Spinal cord (tissue), 10 donors: ENCODE measurements at places on chromosomes 1 and 21. TPM values are rescaled to one million over a fixed set of nuclear protein-coding genes. Genes with fewer than 3 reads are reported as not detected.

The CERS2 gene
- polyA plus RNA-seq: 163 TPM

The DNM3 gene
- polyA plus RNA-seq: 38.6 TPM

The DUSP10 gene
- 4.1 TPM for polyA plus RNA-seq

The KIF14 gene
- 2.7 TPM for polyA plus RNA-seq

The C1orf174 gene
- 23.7 TPM for polyA plus RNA-seq

The RIT1 gene
- polyA plus RNA-seq: 34.0 TPM

The INSRR gene
- polyA plus RNA-seq: 0.70 TPM

GRCh38 chr1:91311672-91312071 lies 93.0 kb downstream of the HFM1 start:
- no peak for DNase-seq
- H3K27me3 ChIP-seq: no peaks in the 10 kb centered on the region
- no peak overlapping the region for H3K27ac ChIP-seq
- H3K4me3 ChIP-seq: no peak overlapping the region
- H3K36me3 ChIP-seq: peaks cover 5% of the 10 kb centered on the region

GRCh38 chr1:219927298-219927955 lies 930 bp downstream of the SLC30A10 start:
- H3K27me3 ChIP-seq: no peaks in the 10 kb centered on the region
- peak overlapping the region; percentile 56 for H3K4me3 ChIP-seq
- peaks cover 14% of the 10 kb centered on the region for H3K4me1 ChIP-seq
- no peak for DNase-seq
- no peak overlapping the region for H3K27ac ChIP-seq

DNA sequence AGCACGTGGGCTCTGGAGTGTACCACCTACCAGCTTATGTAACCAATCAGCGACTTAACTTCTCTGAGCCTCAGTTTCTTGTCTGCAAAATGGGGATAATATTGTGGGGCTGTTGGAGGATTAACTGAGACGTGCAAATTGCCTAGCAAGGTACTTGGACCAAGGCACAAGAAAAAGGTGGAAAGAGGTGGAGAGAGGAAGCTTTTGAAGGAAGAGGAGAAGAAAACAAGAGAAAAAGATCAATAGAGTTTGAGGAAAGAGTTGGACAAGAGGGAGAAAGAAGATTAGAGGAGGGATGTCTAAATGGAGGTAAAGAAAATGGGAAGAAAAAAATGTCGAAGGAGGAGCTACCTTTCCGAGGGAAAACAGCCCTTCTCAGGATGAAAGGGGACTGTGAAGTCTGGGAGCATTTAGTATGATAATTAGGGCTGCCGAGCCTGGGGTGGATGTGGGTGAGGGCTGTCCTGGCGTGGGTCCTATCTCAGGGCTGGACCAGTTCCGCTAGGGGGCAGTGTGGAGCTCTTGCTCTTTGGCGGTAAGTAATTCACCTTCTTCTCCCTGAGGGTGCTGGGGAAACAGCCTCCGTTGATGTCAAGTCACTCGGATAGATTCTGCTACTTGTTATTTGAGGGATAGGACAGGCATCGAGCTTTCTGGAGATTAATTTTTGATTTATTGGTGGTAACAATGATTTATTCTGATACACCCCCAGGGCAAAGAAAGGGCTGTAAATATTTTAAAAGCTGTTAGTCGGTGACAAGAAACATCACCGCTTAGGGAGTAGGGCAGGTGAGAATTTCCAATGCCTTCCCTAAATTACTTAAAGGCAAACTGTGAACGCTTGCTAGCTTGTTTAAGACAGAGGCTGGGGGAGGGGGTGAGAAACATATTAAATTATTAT lies 79.0 kb upstream of the NFASC start:
- H3K27me3 ChIP-seq: no peaks in the 10 kb centered on the region
- no peaks in the 10 kb centered on the region for H3K4me1 ChIP-seq
- no peak overlapping the region for H3K4me3 ChIP-seq
- peak; percentile 36 for DNase-seq
- H3K36me3 ChIP-seq: no peaks in the 10 kb centered on the region
- H3K27ac ChIP-seq: no peak overlapping the region

DNA sequence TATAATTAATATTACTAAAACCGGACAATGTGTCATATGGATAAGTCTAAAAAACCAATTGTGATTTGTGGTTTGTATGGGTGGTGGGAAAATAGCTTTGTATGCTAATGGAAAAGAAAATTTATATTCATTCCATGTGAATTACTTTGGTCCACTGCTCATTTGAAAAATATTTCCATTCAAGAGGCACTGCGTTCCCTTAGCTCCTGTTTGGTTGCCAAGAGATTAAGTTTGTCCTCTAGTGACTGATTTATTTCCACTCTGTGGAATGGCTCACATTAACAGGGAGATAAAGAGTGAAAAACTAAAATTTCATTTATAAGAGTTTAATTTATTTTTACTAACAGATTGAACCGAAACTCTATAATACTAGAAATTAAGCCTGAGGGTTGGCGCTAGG lies 744.1 kb upstream of the CHRM3 start:
- no peak overlapping the region for H3K4me3 ChIP-seq
- H3K27ac ChIP-seq: no peak overlapping the region
- DNase-seq: peak; percentile 11
- no peaks in the 10 kb centered on the region for H3K36me3 ChIP-seq

DNA sequence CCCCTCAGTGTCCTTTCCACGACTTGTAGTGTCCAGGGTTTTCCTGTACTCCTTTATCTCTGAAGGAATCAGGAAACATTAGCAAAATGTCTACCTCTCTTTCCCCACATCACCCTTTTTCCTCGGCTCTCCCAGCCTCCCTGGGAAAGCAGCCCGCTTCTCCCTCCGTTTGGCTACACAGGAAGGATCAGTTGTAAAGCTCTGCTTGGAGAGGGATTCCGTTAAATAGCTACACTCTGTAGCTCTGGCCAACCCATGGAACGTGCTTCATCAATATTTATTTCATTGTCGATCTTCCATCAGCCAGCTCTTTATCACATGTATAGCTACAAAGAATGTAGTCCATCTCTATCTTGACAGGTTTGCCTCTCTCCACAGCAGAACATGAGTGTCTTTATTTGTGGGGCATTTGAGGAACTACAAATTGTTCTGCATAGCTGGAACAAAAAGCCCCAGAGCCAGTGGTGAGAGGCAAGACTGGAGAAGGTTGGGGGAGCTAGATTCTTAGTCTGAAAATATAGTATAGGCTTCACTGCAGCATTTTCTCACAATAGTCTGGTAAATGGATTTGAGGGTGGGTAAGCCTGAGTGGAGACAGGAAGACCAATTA lies 191.8 kb downstream of the SLC35F3 start:
- peaks cover 7% of the 10 kb centered on the region for H3K4me1 ChIP-seq
- H3K27me3 ChIP-seq: no peaks in the 10 kb centered on the region
- H3K27ac ChIP-seq: no peak overlapping the region
- H3K36me3 ChIP-seq: no peaks in the 10 kb centered on the region
- peak; percentile 34 for DNase-seq

DNA sequence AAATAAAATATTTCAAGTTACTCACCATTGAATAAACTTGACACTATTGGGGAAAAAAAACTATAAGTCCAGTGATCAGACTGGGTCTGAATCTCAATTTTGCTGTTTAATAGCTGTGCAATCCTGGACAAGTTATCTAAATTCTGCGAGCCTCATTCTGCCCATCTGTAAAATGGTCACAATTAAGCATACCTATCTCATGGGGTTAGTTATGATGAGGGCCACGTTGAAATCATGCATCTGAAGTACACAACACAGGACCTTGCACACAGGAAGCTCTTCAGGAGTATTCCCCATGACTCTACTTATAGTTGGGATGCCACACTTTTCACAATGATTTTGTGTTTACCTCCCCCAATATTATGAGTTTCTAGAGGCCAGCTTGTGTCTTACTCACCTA lies 3.8 kb upstream of the HTR1D start:
- H3K4me1 ChIP-seq: peaks cover 16% of the 10 kb centered on the region
- H3K27ac ChIP-seq: no peak overlapping the region
- no peak overlapping the region for H3K4me3 ChIP-seq
- H3K27me3 ChIP-seq: peaks cover 11% of the 10 kb centered on the region
- no peak for DNase-seq

DNA sequence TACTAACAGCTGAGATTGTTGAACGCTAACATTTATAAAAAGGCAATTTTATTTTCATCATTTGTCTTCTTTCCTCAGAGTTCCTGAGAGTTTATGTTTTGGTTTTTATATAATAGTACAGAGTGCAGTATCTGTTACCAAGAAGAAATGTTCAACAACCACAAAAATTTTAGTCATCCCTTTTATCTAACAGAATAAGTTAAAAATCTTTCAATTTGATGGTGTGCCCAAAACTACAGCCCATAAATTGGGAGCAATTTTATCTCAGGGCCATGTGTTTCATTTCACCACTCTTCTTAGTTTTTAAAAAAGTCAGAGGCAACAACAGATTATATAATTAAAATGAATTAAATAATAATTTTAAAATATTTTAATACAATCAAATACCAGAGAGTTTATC lies 37.1 kb downstream of the NEXN start:
- no peaks in the 10 kb centered on the region for H3K36me3 ChIP-seq
- no peak overlapping the region for H3K4me3 ChIP-seq

GRCh38 chr21:41706678-41707077 lies 60.2 kb downstream of the RIPK4 start:
- peaks cover 2% of the 10 kb centered on the region for H3K27me3 ChIP-seq
- no peaks in the 10 kb centered on the region for H3K4me1 ChIP-seq
- DNase-seq: no peak
- H3K27ac ChIP-seq: no peak overlapping the region

DNA sequence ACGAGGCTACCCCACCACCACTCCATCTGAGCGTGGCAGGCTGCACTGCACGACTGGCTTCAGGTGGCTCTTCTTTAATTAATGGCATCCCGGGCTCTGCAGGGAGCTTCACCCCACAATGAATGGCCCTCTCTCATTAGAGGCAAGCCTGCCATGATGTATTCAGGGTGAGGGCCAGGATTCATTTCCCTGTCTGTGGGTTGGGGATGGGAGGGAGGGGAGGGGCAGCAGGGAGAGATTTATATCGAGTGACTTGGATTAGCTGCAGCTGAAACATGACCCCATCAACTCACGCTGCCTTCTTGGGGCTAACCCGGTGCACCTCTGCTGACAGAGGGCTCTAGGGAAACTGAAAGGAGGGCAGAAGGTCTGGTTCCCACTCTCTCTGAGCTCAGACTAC lies 54.2 kb downstream of the ERI3 start:
- no peaks in the 10 kb centered on the region for H3K27me3 ChIP-seq
- peaks cover 28% of the 10 kb centered on the region for H3K4me1 ChIP-seq
- DNase-seq: no peak
- no peak overlapping the region for H3K4me3 ChIP-seq
